Purkinje cell (primary cell): ENCODE measurements at places on chromosomes 16 and 17. TPM values are rescaled to one million over a fixed set of nuclear protein-coding genes. Genes with fewer than 3 reads are reported as not detected.

The SP6 gene
- not detected in 2 replicates for polyA plus RNA-seq

The UBE2G1 gene
- 67.9 and 89.7 TPM in 2 replicates for polyA plus RNA-seq

The C17orf100 gene
- 3.1 and 6.5 TPM in 2 replicates for polyA plus RNA-seq

The CCDC102A gene
- 0.46 TPM in 1 of 2 replicates, not detected in the other for polyA plus RNA-seq

The SEZ6L2 gene
- 97.4 and 138 TPM in 2 replicates for polyA plus RNA-seq

The NEUROD2 gene
- 0.36 and 2.9 TPM in 2 replicates for polyA plus RNA-seq

The OR2C1 gene
- not detected in 2 replicates for polyA plus RNA-seq

The TBC1D3H gene
- 0.18 TPM in 1 of 2 replicates, not detected in the other for polyA plus RNA-seq

The TCAP gene
- polyA plus RNA-seq = 0.14 TPM in 1 of 2 replicates, not detected in the other

The EFNB3 gene
- 2.8 TPM in 1 of 2 replicates, not detected in the other for polyA plus RNA-seq

The SPATA32 gene
- polyA plus RNA-seq = not detected in 2 replicates

The TAC4 gene
- polyA plus RNA-seq = not detected in 2 replicates

The PLCG2 gene
- polyA plus RNA-seq = 0.56 and 2.9 TPM in 2 replicates

The NAA60 gene
- 90.2 and 142 TPM in 2 replicates for polyA plus RNA-seq

The CA7 gene
- polyA plus RNA-seq = 15.9 and 38.9 TPM in 2 replicates

The GNGT2 gene
- not detected in 2 replicates for polyA plus RNA-seq

The BMERB1 gene
- 49.7 and 69.6 TPM in 2 replicates for polyA plus RNA-seq
